ENCODE measurements at places on chromosomes 3 and 15.

GRCh38 chr3:173090492-173090891 is 50.5 kb downstream of the SPATA16 start:
- no peak for DNase-seq

DNA sequence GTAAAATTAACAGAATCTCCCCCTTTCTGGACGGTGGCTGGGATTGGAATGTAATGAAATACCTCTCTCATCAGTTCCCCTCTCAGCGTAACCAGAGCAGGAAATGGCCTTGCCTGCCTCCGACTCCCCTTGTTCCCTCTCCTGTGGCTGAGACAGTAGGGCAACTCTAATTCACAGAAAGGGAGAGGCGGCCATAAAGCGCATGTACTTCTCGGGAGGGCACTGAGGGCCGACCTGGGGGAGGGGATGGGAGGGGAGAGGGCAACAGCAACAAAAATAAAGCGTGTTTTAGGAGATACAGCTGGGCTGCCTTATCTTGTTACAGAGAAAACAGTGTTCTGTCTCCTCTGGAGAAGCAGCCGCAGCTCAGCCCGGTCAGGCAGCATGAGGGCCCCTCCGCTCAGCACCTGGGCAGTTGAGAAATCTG is 783.3 kb upstream of the ARRDC4 start:
- DNase-seq = peak; percentile 57

DNA sequence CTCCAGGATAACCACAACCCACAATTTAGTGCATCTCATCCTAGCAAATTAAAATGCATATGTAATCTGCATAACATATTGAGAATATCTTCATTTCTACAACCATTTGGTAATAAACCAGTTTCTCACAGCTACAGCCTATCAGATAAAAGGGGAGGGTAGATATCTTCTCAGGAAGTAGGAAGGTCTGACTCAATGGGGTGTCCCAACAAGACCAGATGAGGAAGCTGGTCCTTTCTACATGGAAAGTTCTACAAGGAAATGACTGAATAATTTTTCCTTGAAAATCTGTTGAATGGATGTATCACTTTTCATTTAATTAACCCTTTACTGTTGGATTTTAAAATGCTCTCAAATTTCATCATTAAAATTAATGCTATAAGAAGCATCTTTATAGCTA is 17.4 kb upstream of the TMPRSS7 start:
- no peak for DNase-seq

- no peak for DNase-seq
Observed at GRCh38 chr3:2375376-2375775, 276.7 kb downstream of the CNTN4 start.

GRCh38 chr3:149808209-149808829 is 4.7 kb upstream of the RNF13 start:
- peak; percentile 59 for DNase-seq

GRCh38 chr3:55459838-55460237 is 27.3 kb downstream of the WNT5A start:
- DNase-seq = no peak

DNA sequence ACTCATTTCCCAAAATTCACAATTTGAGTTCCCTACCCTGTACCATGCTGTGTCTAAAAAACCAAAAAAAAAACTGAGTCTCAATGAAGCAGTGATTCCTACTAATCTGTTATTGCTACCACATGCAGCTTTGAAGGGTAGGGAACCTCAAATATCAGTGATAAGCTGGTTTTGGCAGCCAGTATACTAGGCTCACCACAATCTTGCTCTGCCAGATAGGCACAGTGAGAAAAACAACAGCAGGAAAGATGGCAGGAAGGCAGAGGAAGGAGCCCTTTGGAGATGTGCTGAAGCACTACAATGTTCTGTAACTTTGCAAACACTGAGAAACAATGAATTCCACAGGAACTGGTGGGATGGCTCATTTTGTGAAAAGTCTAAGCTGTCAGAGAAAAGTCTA is 96.9 kb upstream of the UBP1 start:
- DNase-seq = no peak

DNA sequence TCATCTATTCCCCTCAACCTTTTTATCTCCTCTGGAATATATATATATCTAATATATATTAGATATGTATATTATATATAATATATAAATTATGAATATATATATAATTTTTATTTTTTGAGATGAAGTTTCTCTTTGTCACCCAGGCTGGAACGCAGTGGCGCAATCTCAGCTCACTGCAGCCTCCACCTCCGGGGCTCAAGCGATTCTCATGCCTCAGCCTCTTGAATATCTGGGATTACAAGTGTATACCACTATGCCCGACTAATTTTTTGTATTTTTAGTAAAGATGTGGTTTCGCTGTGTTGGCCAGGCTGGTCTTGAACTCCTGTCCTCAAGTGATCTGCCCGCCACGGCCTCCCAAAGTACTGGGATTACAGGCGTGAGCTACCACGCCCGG is 22.2 kb downstream of the PXYLP1 start:
- DNase-seq = no peak

- DNase-seq = no peak
Observed at GRCh38 chr15:101070502-101071273, 151.5 kb downstream of the LRRK1 start.
